ENCODE measurements at places on chromosomes 5 and 9.
A peak's percentile ranks its signal among the peaks of the same experiment; 100 is the strongest.

- no peak for DNase-seq
Observed at GRCh38 chr5:111225926-111226325, 1.7 kb downstream of the CAMK4 start.

GRCh38 chr5:56671571-56671970 is 143.8 kb upstream of the MAP3K1 start:
- no peak for DNase-seq

DNA sequence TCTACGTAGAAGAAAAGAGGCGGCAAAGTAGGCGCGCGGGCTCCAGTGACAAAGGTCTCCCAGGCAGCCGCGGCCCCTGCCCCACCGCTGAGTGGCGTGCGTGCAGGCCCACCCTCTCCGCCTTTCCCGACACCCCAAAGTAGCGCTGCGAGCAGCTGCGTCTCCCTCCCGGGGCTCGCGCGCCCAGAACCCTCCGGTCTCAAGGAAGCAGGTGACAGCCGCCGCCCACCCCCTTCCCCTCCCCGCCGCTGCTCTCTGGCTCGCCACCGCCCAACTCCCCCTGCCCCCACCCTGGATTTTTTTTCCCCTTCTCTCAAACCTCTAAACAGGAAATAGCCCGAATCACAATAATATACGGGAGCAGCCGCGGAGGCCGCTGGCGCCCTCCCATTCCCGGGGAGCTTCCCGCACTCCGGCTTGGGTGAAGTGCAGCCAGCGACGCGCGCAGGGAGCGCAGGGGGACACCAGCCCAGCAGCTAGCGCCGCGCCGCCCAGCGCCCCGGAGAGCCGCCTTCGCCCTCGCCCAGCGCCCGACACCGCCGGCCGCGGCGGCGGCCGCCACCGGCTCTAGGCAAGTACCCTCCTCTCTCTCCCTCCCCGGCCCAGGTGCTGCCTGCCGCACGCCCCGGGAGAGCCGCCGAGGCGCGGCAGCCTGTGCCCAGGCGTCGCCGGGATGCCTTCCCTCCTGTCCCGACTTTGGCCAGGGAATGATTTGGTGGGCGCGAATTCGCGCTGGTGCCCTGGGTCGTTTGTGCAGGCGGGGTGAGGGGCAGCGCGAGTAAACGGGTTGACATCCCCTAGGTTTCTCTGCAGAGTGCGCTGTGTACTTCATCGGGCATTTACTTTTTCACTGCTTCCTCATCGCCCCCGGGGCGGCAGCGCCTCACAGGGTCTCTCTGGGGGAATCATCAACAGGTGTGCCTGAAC is 52.7 kb upstream of the TJP2 start:
- peak; percentile 16 for DNase-seq

DNA sequence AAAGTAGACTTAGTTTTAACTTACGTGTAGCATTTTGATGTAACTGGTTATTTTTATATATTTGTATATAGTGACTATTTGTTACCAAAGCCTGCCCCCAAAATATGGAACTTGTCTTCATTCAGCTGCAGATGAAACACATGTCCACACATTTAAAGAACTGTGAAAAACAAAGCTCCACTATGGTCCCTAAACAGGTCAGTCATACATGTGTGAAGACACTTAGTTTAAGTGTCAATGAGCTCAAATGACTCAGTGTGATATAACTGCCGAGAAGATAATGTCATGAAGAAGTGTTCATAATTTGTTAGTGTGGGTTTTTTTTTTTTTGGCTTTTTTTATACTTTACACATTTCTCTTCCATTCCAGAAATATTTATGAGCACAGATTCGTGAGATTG is 28.2 kb downstream of the HAVCR1 start:
- DNase-seq: no peak

GRCh38 chr5:91200692-91201091 is 182.4 kb downstream of the ARRDC3 start:
- no peak for DNase-seq

GRCh38 chr5:132877938-132878337 is 4.5 kb downstream of the LEAP2 start:
- DNase-seq: no peak

GRCh38 chr5:112025757-112026156 is 268.8 kb upstream of the NREP start:
- DNase-seq: no peak

DNA sequence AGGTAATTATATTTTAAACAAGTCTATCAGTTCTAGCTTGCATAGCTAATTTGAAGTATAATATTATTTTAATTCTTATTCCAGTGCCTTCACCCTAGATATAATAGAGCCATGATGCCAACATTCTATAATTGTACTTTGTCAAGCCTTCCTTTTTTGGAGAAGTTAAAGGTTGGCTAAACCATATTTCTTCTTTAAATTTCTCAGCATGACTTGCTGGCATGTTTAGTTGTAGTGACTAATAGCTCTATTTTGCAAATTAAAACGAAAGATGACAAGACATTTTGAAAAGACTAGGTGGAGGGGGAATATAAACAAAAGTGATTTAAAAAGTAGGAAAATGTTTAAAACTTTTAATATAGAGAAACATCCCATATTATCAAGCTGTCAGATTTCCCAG is 400.7 kb downstream of the PSAT1 start:
- no peak for DNase-seq

GRCh38 chr5:2071562-2071961 is 188.8 kb upstream of the IRX4 start:
- no peak for DNase-seq

DNA sequence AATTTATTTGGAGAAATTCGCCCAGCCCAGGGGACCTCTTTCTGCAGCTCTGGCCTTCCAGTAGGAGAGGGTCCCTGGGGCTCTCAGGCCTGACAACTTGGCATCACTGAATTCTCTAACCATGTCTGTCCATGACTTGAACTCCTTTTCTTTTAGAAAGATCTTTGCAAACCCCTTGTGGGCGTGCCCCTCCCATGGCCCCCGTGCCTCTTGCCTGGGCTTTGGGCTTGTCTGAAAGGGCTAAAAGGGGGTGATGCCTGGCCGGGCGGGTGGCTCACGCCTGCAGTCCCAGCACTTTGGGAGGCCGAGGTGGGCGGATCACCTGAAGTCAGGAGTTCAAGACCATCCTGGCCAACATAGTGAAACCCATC is 3.2 kb upstream of the SQSTM1 start:
- no peak for DNase-seq

DNA sequence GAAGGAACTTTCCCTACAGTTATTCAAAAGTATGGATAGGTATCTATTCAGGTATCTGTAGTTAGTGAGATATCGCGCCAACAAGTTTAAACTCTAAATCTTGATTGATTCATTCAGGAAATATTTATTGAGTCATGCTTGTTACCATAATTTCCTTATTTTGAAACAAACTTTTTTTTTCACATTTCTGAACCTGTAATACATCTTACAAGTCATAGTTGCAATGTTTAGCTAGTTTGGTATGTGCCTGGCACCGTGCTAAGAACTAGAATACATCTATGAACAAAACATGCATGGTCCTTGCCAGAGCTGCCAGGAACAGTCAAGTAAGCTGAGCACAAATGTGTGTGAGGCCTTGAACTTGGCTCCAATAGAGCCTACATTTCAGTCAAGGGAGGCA is 226.4 kb downstream of the PCSK5 start:
- DNase-seq: no peak

- DNase-seq: peak; percentile 36
Observed at GRCh38 chr5:135222171-135222681, 176.8 kb downstream of the MACROH2A1 start.

DNA sequence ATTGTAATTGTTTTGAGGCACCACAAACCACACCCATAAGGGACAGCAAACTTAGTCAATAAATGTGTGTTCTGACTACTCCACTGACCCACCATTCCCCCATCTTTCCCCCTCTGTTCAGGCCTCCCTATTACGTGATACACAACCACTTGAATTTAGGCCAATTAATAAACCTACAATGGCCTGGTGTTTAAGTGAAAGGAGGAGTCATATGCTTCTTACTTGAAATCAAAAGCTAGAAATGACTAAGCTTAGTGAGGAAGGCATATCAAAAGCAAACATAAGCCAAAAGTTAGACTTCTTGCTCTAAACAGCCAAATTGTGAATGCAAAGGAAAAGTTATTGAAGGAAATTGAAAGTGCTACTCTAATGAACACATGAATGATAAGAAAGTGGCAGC is 14.6 kb downstream of the ZBTB43 start:
- DNase-seq: no peak

- DNase-seq: peak; percentile 34
Observed at GRCh38 chr5:37836592-37837413, 3.0 kb downstream of the GDNF start.

- peak; percentile 81 for DNase-seq
Observed at GRCh38 chr9:14348373-14349145, 34.6 kb upstream of the NFIB start.

DNA sequence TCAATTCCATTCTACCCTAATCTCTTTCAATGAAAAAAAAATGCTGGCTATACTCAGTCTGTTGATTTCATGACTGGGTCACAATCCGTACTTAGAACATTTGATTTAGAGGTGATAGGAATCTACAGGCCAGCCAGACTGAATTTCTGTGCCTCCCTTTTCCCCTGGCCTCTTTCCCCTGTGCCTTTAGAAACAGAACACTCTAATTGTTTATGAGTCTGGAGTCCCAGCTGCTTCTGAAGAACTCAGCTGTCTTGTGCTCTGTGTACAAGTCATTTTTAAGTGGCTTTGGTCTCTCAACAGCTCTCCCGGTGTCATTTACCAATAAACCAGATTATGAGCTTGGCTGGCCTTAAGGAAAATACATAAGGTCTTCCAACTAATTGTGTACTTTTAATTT is 94.1 kb upstream of the ITGA2 start:
- DNase-seq: no peak

GRCh38 chr5:33270671-33271070 is 170.1 kb upstream of the TARS1 start:
- no peak for DNase-seq

DNA sequence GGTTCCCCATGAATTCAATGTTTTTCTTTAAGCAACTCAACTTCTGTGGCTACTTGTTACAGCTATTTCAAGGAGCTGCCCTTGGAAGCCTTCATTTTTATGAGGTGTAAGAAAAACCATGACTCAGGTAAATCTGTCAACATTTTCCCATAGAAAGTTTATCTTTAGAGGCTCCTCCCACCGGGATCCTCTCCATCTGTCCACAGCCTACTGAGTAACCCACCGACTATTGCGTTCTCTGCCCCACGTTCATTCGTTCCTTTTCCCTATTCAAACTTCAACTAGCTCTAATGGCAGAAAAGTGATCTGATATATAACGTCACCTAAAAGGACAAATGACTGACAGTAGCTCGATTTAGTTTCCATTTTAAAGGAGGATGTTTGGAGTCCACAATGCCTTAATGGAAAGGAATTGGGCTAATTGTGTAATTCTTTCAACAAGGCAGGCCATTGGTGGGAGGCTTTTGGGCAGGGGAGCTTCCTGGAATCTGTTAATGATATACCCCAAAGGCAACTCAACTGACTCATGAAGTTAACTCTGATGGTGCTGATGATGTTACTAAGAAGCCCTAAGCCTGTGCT is 29.3 kb upstream of the NR3C1 start:
- no peak for DNase-seq

GRCh38 chr9:102202126-102202525 is 463.7 kb upstream of the GRIN3A start:
- no peak for DNase-seq

DNA sequence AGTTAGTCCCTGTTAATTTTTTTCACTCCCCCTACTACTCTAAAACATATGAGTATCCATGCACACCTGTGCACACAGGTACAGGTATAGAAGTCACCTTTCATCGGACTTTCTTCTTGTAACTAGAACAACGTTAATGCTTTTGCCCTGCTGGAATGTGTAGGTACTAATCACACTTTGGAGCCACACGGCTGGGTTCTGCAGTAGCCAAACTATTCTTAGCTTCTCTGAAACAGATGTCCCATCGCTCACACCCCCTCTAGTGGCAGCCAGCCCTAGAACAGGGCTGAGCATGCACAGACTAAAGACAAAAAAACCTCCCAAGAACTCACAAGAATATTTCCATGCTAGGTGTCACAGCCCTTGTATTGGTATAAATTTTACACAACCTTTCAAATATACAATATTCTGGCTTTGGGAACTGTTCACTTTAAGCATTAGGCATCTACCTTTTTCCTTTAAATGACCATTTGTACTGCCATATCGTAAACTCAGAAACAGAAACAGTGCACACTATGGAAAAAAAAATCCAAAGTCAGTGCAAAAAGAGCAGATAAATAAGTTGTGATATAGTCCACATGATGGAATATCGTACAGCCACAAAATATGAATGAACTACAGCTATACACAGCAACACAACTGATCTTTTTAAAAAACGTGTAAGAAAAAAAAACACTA is 64.0 kb downstream of the RETREG1 start:
- peak; percentile 75 for DNase-seq

DNA sequence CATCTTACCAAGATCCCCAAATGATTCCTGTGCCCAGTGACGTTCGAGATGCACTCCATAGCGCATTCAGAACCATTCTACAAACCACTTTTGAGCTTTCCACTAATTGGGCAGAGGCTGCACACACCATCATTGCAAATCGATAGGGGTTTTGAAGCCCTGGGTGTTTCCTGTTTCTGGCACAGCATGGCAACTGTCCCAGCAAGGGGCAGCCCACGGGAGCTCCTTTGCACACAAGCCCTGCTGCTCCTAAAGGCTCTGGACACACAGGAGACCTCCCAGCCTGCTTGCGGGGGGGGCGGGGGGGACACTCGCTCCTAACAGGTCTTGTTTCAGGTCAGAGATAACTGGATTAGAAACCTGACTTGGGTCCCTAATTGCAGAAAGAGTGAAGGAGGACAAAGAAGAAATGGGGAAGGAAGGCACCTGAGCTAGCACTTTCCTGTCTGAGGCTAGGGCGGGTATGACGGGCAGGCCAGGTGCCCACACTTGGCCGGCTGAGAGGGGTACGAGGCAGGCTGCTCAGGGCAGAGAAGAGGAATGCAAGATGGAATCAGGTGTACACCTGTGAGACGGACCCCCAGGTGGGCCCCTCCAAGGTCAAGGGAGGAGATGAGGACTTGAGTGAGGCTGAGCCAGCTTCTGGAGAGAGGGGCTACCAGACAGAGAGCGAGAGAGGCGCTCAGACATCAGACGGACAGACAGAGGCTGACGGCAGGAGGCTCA is 820 bp downstream of the FBP1 start:
- no peak for DNase-seq

- DNase-seq: peak; percentile 50
Observed at GRCh38 chr5:9361835-9362234, 184.0 kb downstream of the SEMA5A start.

DNA sequence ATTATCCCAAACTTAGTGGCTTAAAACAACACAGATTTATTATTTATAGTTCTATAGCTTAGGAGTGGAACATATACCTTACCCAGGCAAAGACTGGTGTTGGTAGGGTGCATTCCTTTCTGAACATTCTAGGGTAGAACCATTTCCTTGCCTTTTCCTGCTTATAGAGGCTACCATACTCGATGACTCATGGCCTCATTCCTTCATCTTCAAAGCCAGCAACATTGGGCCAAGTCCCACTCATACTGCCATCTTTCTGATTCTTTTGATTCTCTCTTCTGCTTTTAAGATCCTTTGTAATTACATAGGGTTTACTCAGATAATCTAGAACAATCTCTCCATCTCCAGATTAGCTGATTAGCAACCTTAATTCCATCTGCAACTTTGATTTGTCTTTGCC is 452.7 kb upstream of the KLF4 start:
- DNase-seq: no peak

- DNase-seq: no peak
Observed at GRCh38 chr5:92500752-92501151, 1080.3 kb downstream of the NR2F1-AS1 start.

GRCh38 chr9:99820685-99821395 is 845 bp upstream of the NR4A3 start:
- peak; percentile 43 for DNase-seq

Data from MG63 (cell line).